Activated T-helper 17 cell treated with anti-CD3 and anti-CD28 coated beads, Interleukin-2, amount 50 U/mL, for 72 hours (primary cell): ENCODE measurements at places on chromosomes 13 and 19.

DNA sequence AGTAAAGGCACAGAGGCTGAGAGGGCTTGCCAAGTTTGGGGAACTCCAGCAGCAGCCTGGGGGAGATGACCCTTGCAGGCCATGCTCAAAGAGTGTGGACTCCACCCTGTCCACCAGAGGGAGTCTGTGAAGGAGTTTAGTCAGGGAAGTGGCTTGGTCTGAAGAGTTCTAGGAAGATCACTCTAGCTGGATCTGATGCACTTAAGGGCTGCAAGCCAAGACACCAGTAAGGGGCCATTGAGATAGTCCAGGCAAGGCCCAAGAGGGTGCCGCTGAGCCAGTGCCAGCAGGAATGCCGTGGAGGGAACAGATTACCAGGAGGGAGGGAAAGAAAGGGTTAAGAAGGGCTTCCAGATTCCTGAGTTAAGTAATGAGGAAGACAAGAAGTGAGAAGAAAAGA lies 68.7 kb downstream of the ZAR1L start:
- ATAC-seq = peak; percentile 90

DNA sequence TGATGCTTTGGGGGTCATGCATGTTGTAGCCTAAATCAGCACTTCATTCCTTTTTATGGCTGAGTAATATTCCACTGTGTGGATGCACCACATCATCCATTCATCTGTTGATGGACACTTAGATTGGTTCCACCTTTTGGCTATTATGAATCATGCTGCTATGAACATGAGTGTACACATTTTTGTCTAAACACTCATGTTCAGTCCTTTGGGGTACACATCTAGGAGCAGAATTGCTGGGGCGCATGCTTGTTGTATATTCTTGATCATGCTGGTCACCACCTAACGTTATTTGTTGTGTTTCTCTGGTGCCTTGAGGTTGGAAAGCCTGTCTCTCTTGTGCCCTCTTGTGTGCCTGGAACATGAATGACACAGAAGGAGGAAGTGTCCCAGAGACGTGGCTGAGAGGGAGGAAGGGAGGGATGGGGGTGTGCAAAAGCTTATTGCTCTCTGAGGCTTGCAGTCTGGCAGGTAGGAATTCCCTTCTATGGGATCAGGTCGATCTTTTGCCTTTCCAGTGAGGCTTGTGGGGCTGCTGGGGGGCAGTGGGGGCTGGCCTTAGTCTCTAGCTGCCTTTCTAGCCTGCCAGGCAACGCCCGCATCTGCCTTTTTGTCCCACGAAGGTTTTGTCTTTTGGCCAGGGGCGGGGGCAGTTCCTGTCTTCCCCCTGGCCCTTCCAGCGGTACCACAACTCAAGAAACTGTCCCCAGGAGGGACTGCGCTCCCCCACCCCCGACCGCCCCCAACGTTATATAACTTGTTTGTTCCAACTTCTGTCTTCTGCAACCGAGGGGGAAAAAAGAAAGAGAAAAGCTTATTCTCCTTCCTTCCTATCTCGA lies 7.6 kb downstream of the KLHL26 start:
- ATAC-seq = peak; percentile 38

DNA sequence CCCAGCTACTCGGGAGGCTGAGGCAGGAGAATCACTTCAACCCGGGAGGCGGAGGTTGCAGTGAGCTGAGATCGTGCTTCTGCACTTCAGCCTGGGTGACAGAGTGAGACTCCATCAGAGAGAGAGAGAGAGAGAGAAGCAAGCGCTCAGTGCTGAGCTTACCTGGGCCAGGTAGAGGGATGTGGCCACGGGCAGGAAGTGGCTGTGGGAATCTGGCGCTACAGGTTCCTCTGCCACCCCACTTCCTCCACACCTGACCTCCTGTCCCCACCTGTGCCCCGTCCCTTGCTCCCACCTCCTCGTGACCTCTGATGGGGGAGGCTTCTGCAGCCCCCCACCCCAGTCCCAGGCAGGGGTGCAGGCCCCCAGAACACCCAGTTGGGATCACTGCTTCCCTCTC lies 1.0 kb upstream of the NCCRP1 start:
- ATAC-seq = no peak

DNA sequence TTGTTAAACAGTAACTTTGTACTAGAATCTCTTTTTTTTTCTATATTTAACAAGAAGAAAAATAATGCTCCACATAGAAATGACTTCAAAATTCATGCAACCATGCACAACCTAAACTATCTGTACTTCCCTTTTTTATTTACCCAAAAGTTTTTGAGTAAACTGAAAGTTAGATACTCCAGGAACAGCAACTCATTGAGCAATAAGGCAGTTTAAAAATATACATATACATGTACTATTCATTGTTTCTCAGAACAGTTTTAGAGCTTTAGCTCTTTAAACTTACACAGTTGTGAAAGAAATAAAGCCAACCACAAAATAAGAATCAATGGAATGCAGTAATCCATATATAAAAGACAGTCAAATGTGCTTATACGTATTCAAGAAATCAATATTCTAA lies 39.2 kb downstream of the MTMR6 start:
- no peak for ATAC-seq

- ATAC-seq = no peak
These were observed 74.4 kb downstream of the SLITRK6 start for GRCh38 chr13:85724546-85725432.

DNA sequence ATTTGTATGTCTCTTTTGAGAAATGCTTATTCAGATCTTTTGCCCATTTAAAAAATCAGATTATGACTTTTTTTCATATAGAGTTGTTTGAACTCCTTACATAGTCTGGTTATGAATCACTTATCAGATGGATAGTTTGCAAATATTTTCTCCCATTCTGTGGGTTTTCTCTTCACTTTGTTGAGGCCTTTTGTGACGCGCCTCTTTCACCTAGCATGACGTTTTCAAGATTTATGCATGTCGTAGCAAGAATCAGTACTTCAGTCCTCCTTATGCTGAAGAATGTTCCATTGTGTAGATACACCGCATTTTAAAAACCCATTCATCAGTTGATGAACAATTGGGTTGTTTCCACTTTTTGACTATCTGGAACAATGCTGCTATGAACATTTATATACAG lies 13.4 kb downstream of the PABPC3 start:
- no peak for ATAC-seq
